Hair follicular keratinocyte (primary cell): ENCODE measurements at places on chromosomes 1 and 21. TPM values are rescaled to one million over a fixed set of nuclear protein-coding genes. Genes with fewer than 3 reads are reported as not detected.

Gene CHI3L1
- total RNA-seq = 0.27 TPM in 1 of 2 replicates, not detected in the other

Gene PGLYRP4
- 0.30 and 0.55 TPM in 2 replicates for total RNA-seq

Gene CAPN2
- total RNA-seq = 152 and 185 TPM in 2 replicates

Gene SERPINC1
- total RNA-seq = not detected in 2 replicates

Gene VTCN1
- not detected in 2 replicates for total RNA-seq

Gene HTR6
- total RNA-seq = not detected in 2 replicates

Gene HHAT
- 1.4 and 2.4 TPM in 2 replicates for total RNA-seq

Gene TBX19
- total RNA-seq = 0.15 and 0.47 TPM in 2 replicates

Gene SPRR2D
- 1.1 and 1.2 TPM in 2 replicates for total RNA-seq

Gene TESK2
- total RNA-seq = 2.6 and 5.1 TPM in 2 replicates

Gene SDC3
- total RNA-seq = 5.4 and 10.5 TPM in 2 replicates

Gene SMCP
- not detected in 2 replicates for total RNA-seq

Gene SPRR3
- total RNA-seq = 0.61 and 0.70 TPM in 2 replicates

Gene CLCN6
- 7.9 and 9.3 TPM in 2 replicates for total RNA-seq

Gene SLAMF9
- total RNA-seq = 2.5 TPM in 1 of 2 replicates, not detected in the other

Gene PHLDA3
- total RNA-seq = 79.2 and 93.4 TPM in 2 replicates

Gene NUDT4B
- 21.9 and 27.3 TPM in 2 replicates for total RNA-seq

Gene PPM1J
- total RNA-seq = 6.6 and 18.3 TPM in 2 replicates

Gene ANGEL2
- total RNA-seq = 21.9 and 22.0 TPM in 2 replicates

Gene NBPF15
- 11.2 and 19.8 TPM in 2 replicates for total RNA-seq

Gene S100A1
- not detected in 2 replicates for total RNA-seq

Gene KLHDC8A
- total RNA-seq = not detected in 2 replicates

Gene HEYL
- total RNA-seq = 0.08 TPM in 1 of 2 replicates, not detected in the other

Gene PODN
- total RNA-seq = not detected in 2 replicates

Gene SAMD13
- 0.70 and 0.87 TPM in 2 replicates for total RNA-seq

Gene C1orf21
- 19.2 and 24.6 TPM in 2 replicates for total RNA-seq

Gene TDRD5
- not detected in 2 replicates for total RNA-seq

Gene LORICRIN
- total RNA-seq = not detected in 2 replicates

Gene MCOLN2
- total RNA-seq = 2.0 and 2.9 TPM in 2 replicates

Gene ZNF281
- 12.5 and 18.2 TPM in 2 replicates for total RNA-seq

Gene NUCKS1
- 67.5 and 72.4 TPM in 2 replicates for total RNA-seq

Gene DYNLT4
- total RNA-seq = 2.7 TPM in 1 of 2 replicates, not detected in the other

Gene MYOC
- total RNA-seq = not detected in 2 replicates

Gene CELA2B
- not detected in 2 replicates for total RNA-seq
